ENCODE measurements at places on chromosomes 12 and 14.

DNA sequence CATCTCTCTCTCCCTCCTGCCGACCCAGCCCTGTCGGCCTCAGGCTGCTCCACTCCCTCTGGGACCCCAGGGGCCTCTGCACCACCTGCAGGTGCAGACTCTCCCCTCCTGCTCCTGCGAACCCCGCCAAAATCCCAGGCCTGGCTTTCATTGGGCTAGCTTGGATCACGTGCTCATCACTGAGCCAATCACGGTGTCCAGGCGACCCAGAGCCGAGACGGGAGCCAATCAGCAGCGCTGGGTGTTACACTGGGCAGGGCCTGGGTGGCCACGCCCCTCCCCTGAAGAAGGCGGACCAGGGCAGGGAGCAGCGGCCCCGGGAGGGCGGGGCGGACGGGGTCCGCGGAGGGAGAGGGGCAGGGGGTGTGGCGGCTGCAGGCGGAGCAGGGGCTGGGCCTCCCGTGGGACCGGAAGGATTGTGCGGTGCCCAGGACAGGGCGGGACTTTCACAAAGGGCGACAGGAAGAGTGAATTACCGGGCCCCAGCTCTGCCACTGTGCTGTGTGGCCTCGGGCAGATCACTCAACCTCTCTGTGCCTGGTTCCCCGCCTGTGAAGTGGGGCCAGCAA, 66.6 kb upstream of the FBRSL1 start:
- DNase-seq: no peak

DNA sequence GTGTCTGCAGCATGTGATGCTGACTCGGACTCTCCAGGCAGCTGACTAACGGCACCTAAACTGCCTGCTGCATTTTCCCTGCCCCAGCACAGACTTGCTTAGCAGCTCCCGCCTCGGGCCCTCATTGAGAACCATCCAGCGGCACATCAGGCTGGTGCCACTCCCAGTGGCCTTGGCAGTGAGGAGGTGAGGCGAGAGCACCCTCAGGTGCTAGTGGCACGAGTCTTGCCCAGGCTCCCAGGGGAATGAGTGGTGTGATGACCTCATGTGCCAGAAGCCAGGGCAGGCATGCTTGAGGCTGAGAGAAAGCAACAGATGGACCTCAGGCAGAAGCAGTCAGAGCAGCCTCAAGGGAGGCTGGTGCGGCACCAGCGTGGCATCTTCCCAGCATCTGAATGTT, 60.2 kb downstream of the PRKCH start:
- DNase-seq: no peak

GRCh38 chr12:123232472-123232806, 502 bp downstream of the MPHOSPH9 start:
- no peak for DNase-seq

- no peak for DNase-seq
These were observed 8.6 kb upstream of the ETFBKMT start for GRCh38 chr12:31650918-31651317.

Measured in suppressor macrophage (primary cell).